Aorta (tissue), 5 donors: ENCODE measurements at places on chromosomes 1 and 21.

- no peak for DNase-seq
Measured at GRCh38 chr1:156100205-156100995, 14.1 kb upstream of the LMNA start.

- DNase-seq: no peak
Measured at GRCh38 chr1:97680470-97680869, 240.4 kb downstream of the DPYD start.

DNA sequence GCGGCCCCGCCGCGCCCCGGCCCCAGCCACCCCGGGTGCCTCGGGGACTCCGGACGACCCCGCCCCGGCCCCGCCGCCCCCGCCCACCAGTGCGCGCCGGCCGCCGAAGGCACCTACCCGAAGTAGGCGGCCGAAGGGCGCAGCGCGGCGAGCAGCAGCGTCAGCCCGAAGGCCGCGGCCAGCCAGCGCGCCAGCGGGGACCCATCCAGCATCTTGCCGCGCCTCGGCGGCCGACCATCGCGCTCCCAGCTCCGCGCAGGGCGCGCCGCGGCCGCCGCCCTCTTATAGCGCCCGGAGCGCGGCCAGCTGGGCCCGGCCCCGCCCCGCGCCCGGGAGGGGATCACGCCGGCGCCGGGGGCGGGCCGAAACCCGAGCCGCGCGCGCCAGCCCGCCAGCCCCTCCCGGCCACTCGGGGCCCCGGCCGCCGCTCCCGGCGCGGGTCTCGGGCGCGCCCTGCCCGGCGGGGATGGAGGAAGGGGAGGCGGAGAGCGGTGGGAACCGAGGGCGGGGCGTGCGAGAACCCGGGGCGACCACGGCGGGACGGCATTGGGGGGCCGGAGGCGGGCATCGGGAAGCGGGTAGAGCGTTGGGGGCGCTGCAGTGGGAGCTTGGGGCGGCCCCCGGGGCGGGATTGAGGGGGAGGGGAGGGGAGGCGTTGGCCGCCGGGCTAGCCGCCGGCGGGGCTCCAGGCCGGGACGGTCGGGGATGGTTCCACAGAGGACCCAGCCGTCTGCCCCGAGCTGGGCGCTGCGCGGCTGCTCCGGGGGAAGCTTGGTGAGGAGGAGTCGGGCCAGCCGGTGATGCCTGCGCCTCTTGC lies at the start of gene WNT9A:
Gene WNT9A, minus strand, starts transcription at position 257 of the 817 bp plus-strand sequence. Its CDS starts 45 bp downstream, at position 212.
- peak; percentile 52 for DNase-seq

GRCh38 chr1:165915932-165916348 lies 88.5 kb downstream of the UCK2 start:
- DNase-seq: no peak

DNA sequence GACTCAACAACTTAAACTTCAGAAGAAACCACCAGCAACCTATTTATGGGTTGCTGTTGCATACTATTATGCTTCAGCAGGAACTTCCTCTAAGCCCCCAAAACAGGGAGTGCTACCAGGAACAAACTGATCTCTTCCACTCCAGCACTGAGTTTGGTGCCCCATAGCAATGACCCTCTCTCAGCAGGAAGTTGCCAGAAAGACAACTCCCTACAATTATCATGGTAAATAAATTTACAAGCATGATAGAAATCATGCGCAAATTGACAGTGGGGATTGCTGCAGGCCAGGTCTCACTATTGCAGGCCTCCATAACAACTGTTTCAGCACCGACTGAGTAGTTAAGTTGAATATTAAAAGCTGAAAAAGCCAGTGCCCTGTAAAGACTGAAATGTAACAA lies 180.6 kb downstream of the PLA2G4A start:
- DNase-seq: no peak

GRCh38 chr1:171780583-171781175 lies 781 bp upstream of the METTL13 start:
- no peak for DNase-seq

DNA sequence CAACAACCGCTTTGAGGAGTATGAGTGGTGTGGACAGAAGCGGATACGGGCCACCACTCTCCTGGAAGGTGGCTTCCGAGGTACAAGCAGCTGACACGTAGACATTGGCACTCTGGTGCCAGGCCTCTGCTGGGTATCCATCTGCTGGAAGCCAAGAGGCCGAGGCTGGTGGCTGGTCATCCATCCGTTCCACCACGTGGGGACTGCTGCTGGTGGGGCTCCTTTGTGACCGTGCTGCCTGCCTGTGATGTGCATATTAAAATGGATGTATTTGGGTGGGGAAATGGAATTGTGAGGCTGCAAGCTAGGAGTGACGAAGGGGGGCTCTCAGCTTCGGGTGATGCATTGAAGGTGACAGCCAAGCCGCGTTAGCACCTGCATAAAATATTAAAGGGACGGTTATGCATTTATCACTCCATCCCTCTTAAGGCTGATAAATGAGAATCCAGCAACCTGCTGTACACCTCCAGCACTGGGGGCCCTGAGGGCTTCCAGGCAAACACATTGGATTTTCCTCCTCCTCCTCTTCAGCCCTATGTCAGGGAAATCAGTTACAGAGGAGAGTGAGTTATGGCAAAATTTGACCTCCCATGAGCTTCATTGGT lies 38.1 kb downstream of the TMEM53 start:
- no peak for DNase-seq

GRCh38 chr1:219433496-219434131 lies 179.3 kb downstream of the ZC3H11B start:
- no peak for DNase-seq

DNA sequence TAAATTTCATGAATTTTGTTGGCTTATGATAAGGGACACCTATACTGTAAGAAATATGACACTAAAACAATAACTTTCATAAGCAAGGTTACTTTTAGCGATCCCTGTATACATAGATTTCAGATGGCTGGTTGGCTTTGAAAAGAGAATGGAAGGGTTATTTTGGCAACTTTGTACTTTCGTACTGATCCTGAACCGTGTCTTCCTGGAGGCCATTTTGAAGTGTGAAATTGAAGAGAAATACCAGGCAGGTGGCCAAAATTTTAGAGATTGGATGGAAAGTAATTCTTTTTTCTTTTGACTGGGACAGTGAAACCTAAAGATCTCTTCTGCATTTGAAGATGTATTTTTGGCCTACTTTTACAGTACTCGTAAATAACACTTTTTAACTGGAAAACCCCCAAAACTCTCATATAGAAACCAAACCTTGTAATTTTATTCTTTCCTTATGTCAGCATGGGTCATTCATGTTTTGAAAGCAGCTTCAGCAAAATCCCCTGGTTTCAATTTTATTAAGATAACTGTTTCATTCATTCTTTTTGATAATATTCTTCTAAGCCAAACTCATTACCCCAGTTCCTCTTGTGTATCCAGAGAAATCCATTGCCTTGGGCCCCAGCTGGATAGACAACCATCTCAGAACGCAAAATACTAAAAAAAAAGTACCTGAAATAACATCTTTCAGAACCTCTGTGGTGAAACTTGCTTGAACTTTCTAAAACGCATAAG lies 38.4 kb upstream of the ZNF281 start:
- DNase-seq: no peak

DNA sequence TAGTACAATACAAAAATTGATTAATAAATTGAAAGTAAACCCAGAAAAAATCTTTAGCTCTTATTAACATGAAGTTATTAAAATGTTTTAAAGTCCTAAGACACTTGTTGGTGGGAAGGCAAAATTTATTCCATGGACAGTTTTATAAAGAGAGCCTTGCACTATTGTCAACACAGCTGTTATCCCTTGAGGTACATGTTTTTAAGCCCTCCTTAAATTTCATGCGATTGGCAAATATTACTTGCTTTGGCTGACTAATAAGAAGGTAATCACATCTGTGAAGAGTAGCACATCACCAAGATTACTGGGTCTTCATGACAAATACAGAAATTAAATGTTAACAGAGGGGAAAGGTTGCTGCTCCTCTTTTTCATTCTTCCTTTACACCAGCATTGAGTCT lies 611.1 kb downstream of the BRINP3 start:
- DNase-seq: no peak
